Lung (tissue), 17 donors: ENCODE measurements at places on chromosomes 2 and 18. TPM values are rescaled to one million over a fixed set of nuclear protein-coding genes. Genes with fewer than 3 reads are reported as not detected.

DNA sequence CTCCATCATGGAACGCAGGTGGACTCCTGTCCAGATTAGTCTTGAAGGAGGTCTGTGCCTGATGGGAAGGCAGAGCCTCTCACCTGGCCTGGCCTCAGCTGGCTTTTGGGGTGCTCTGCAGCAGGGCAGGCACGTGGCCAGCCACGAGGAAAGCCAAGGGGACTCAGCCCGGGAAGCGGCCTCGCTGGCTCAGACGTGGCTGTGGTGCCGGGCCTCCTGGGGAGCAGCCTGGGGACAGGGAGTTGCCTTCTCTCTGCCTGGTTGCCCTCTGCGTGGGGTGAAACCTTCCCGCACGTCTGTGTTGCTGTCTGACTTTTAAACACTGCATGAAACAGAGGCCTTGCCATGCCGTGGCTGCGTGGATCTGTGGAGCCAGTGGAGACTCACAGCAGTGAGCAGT is 45.0 kb downstream of the RTP5 start:
- DNase-seq = no peak

The CPLX4 gene
- total RNA-seq = not detected

GRCh38 chr2:20914771-20915170 is 91.9 kb upstream of the LDAH start:
- no peak for DNase-seq

The PDE1A gene
- 11.8 TPM for total RNA-seq

The VIT gene
- 0.46 TPM for total RNA-seq

- no peak for DNase-seq
These were observed 319.8 kb downstream of the FBXO15 start for GRCh38 chr18:73827801-73828200.

The PRKAG3 gene
- not detected for total RNA-seq

DNA sequence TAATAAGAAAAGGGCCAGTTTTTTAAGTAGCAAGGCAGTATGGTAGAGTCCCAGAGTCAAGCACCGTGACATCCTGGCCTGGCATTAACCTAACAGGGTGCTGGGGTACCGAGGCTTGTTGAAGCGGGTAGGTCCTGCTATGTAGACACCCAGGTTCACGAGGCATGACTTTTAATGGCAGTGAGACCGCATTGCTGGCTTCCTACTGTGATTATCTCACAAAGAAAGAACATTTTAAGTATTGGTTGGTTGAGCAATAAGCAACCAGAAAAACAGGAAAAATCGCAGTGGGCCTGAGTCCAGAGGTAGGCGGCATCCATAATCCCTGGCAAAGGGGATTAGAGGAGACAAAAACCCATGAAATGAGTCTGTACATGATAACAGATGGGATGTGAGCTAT is 927.9 kb upstream of the ACVR2A start:
- DNase-seq = no peak

- DNase-seq = no peak
These were observed 83.7 kb downstream of the EN1 start for GRCh38 chr2:118763797-118764196.

DNA sequence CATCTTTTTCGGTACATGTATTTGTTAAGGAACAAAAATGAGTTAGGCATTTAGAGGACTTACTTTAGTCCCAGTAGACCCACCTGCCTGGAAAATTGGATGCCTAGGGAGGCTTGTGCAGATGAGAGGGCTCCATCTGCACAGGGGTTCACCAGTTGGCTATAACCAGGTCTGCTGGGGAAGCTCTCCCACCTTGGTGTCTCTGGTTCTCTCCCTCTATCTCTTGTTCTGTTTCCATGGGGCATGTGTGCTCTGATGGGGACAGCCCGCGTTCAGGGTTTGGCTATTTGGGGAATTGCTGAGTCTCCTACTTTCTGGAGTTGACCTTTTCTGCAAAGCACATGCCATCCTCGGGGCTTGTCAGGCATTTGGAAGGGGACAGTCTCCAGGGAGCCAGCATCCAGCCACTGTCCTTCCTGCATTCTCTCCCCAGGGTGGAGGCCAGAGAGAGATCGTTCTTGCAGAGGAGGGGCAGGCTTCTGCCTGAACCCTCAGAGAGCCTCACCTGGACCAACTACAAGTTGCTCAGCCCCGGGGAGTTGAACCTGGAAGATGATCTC is 157.3 kb downstream of the KLHL29 start:
- no peak for DNase-seq

The TSGA10 gene
- total RNA-seq = 37.3 TPM

The MEP1B gene
- total RNA-seq = not detected

DNA sequence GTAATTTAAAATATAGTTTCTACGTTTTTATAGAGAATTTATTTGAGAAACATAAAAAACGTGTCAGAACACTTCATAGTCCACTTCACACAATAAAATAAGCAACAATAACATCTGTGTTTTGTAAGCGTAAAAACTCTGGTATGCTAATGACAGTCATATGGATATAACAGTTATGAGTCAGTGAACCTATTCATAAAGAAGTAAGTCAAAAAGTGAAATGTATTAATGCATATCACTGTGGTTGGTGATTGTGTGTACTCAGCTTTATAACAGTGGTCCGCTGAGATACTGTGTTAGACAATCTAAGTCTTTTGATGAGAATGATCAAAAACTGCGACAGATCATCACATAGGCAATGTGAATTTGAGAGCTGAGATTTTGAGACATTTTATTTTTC is 153.2 kb downstream of the WDR7 start:
- no peak for DNase-seq

The DLX2 gene
- 0.26 TPM for total RNA-seq

- DNase-seq = no peak
These were observed 154.8 kb downstream of the ZEB2 start for GRCh38 chr2:144364944-144365738.

DNA sequence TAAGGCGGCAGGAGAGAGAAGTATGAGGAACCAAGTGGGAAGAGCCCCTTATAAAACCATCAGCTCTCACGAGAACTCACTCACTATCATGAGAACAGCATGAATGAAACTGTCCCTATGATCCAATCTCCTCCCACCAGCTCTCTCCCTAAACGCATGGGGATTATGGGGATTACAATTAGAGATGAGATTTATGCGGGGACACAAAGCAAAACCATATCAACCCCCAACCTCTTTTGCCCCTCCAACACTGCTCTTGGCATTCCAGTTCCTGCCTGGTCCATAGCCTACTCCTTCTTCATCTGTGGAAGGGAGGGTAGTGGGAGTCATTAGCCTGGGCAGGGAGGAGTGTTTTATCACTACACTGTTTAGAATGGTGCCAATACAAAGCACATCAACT is 1.4 kb upstream of the EHD3 start:
- DNase-seq = no peak

The SERPINE2 gene
- total RNA-seq = 16.2 TPM

- no peak for DNase-seq
These were observed 377.4 kb downstream of the LRRTM4 start for GRCh38 chr2:77144772-77145171.

The SLC19A3 gene
- total RNA-seq = 28.1 TPM

- no peak for DNase-seq
These were observed 40.9 kb upstream of the ATL2 start for GRCh38 chr2:38417745-38418689.

The CAMKMT gene
- 10.6 TPM for total RNA-seq

The TUBB8B gene
- total RNA-seq = not detected

DNA sequence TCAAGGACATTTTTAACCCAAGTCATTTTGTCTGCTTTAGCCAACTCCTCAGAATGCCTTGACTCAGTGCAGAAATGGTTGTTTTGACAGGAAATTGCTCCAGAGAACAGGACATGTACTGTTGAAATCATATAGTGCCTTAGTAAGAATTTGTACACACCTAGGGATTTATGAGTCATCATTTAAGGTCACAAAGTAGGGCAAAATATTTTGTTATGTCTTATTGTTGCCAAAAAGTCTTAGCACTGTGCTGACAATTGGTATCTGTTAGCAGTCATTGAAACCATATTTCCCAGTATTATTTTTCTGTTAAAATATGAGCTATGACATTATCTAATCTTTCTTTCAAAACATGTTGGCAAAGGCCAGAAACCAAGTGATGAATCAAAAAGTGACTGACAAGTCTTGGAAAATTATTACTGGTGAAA is 104.5 kb downstream of the OSBPL6 start:
- no peak for DNase-seq

DNA sequence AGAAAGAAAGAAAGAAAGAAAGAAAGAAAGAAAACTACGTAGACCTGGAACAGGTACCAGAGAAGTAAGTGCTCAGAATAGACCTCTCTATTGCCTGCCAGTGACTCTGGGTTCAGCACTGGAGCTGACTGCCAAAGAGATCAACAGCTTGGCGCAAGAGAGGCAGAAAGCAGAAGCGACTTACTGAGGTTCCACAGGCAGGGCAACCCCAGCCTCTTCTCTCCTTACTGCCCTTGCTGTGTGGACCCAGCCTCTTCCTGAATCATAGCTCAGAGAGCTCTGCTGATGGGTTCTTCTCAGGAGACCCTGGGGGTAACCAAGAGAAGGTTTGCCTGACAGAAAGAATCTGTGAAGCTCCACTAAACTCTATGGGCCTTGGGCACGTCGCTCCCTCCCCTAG is 7.1 kb downstream of the CAPN13 start:
- DNase-seq = no peak

- DNase-seq = no peak
These were observed 210.1 kb downstream of the IKZF2 start for GRCh38 chr2:212941361-212941760.

DNA sequence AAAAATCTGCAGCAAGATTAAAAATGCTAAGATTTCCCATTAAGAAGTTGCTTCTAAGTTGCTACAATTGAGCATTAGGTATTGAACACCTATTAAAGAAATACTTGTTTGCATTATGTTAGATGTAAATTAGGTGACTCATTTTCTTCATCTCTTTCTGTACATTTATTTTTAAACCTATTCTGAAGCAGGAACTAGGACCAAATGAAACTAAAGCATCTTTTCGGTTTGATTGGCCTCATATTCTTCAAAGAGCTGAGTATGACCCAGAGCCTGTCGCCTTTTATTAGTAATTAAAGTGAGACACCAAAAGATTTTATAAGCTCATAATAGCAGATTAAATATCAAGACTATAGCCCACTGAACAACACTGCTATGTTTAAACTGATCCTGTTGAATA is 83.4 kb upstream of the ZEB2 start:
- no peak for DNase-seq

The SPP2 gene
- total RNA-seq = not detected

GRCh38 chr18:39841482-39842365 is 2113.3 kb upstream of the PIK3C3 start:
- DNase-seq = peak; percentile 81

DNA sequence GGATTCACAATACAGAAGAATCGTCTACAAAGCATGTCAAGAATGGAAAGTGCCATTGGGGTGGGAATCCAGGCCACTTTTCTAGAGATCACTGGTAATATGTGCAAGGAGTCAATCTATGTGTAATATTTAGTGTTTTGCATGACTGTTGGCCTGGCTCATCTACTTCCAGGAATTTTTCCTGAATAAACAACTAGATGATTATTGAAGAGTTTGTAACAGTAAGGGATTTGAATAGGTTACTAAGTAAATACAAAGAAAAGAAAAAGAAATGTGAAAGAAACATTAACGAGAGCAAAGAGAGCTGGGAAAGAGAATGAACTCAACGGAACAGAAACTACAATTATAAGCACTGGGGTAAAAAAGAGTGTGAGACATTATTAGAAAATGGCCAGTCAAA is 406.0 kb downstream of the TGIF1 start:
- no peak for DNase-seq

- DNase-seq = no peak
These were observed 13.4 kb upstream of the NEMP2 start for GRCh38 chr2:190547886-190548285.

- DNase-seq = peak; percentile 84
These were observed 38.4 kb downstream of the EPAS1 start for GRCh38 chr2:46335391-46336282.

- DNase-seq = no peak
These were observed 55.9 kb downstream of the FMNL2 start for GRCh38 chr2:152390837-152391236.

- DNase-seq = no peak
These were observed 409.5 kb upstream of the UBE2E3 start for GRCh38 chr2:180570864-180571263.

DNA sequence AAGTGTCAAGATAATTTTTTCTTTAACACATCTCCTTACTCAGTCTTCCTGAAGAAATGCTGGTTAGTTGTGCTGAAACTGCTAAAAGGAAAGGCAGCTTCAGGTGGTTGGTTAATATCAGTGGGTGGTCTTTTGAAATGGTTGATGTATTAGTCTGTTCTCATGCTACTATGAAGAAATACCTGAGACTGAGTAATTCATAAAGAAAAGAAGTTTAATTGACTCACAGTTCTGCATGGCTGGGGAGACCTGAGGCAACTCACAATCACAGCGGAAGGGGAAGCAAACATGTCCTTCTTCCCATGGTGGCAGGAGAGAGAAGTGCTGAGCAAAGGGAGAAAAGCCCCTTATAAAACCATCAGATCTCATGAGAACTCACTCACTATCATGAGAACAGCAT is 125.9 kb upstream of the CYRIA start:
- no peak for DNase-seq

- DNase-seq = no peak
These were observed 350.8 kb downstream of the PTH2R start for GRCh38 chr2:208757364-208757763.

GRCh38 chr2:71001981-71002570 is 7.4 kb upstream of the TEX261 start:
- DNase-seq = no peak

GRCh38 chr18:26863921-26864497 is 1.5 kb downstream of the AQP4 start:
- DNase-seq = no peak

GRCh38 chr2:101688261-101688660 is 9.2 kb upstream of the MAP4K4 start:
- DNase-seq = no peak
